ENCODE measurements at places on chromosomes 12 and 14.

DNA sequence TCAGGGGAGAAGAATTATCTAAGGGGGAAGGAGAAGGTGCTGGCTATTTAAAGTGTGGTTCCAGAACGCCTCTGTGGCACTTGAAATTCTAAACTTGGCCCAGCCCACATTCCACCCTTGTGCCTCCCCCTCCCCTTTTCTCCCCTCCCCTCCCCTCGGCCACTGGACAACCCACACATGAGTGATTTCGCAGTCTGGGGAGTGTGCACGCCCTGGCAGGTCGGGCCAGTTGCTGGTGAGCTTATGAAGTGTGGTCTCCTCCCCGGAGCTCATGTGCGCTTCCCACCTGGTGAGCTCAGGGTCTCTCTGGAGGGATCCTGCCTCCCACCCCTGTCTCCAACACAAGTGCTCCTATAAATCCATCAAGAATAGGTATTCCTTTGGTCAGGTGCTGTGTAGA, at the start of gene SLC6A13:
TSS of gene SLC6A13 (minus strand) at position 20 of the 400 bp plus-strand sequence. CDS start 2,784 bp downstream, outside the sequence.
- no peak for DNase-seq

GRCh38 chr12:24797901-24798300, 151.0 kb downstream of the BCAT1 start:
- no peak for DNase-seq

GRCh38 chr14:76908834-76909233, 82.6 kb downstream of the LRRC74A start:
- peak; percentile 54 for DNase-seq

DNA sequence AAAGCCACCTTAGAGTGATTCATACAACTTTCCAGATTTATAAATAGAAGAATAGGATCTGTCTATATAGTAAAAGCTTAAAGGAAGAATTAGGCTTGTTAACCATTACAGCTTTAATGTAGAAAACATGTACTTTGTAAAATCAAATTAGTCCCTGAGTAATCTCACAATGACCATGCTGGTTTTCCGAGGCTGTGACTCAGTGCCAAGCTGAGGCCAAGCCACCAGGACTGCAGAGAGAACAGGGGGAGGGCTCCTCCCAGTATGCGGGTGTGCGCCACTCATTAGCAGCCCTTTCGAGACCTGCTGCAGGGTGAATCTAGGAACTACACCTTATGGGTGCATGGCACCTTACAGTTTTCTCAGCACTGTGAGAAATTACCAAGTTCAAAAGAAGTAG, 167.0 kb downstream of the EFCAB11 start:
- DNase-seq, result no peak

DNA sequence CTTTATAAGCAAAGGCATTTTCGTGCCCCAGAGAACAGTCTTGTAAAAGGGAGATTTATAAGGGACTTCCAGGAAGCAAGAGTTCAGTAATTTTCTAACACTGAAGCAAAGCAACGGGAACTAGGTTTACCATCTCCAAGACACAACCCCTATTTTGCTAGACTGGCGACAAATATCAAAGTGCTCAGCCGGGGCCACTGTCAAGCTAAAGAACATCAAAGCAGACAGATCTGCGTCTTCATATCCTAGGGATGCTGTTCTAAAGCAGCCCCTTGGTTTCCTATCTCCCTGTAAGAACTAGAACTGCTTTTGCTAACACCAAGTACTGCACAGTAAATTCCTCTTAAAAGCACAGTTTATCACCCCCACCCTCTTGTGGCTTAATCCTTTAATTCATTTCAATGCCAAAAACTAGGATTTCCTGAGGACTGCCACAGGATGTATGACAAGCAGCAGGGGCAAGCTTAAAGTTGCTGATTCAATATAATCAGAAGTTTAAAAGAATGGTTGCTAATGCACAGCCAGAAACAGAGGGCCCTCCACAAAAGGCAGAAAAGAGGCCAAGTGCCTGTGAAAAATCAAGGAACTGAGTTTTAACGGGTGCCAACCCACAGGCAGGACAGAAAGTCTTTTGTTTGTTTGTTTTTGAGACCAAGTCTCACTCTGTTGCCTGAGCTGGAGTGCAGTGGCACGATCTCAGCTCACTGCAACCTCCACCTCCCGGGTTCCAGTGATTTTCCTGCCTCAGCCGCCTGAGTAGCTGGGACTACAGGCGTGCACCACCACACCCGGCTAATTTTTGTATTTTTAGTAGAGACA, 44.0 kb upstream of the ISM2 start:
- peak; percentile 8 for DNase-seq

DNA sequence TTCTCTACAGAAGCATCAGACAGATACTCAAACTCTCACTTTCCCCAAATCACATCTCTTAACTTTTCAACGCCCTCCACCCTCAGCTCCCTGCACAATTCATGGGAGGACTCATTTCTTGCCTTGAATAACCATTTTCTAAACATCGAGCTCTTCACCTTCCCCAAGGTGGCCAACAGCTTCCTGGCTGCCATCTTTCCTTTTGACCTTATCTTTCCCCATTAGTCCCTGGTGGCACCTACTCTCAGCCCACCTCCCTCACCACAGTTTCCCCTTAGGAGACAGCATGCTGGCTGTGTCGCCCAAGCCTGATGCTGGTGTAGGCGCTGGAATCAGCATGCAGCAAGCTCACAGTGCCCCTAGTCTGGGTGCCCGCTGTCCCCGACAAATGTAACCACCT, 8.4 kb upstream of the OAS1 start:
- DNase-seq, result no peak

DNA sequence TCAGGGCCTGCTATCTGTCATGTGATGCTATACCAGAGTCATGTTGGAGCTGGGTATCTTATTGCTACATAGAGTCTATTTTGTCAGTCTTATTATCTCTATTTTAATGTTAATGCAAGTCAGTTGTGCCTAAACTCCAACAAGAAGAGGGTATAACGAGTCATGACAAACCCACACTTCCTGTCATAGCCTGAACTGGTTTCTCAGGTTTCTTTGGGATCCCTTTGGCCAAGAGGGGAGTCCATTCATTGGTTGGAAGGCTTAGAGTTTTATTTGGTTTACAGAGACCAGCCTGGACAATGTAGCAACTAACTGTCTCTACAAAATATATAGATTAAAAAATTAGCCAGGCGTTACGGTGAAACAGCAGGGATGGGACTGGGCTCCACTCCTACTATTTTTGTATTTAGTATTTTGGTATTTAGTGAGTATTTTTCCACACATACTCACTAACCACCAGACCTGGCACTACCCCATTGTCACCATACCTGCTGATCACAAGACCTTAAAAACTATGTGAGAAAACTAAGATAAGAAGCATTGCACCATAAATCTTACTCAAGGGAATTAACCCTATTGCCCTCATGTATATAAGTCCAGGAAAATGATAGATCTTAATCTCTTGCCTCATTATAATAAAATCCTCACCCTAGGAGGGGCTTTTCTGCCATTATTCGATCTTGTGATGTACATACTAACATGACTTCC, 387.5 kb downstream of the IPO8 start:
- DNase-seq, result no peak

GRCh38 chr12:62934239-62934798, 631 bp downstream of the PPM1H start:
- DNase-seq, result peak; percentile 44

GRCh38 chr14:57078054-57078453, 190.7 kb downstream of the EXOC5 start:
- no peak for DNase-seq

DNA sequence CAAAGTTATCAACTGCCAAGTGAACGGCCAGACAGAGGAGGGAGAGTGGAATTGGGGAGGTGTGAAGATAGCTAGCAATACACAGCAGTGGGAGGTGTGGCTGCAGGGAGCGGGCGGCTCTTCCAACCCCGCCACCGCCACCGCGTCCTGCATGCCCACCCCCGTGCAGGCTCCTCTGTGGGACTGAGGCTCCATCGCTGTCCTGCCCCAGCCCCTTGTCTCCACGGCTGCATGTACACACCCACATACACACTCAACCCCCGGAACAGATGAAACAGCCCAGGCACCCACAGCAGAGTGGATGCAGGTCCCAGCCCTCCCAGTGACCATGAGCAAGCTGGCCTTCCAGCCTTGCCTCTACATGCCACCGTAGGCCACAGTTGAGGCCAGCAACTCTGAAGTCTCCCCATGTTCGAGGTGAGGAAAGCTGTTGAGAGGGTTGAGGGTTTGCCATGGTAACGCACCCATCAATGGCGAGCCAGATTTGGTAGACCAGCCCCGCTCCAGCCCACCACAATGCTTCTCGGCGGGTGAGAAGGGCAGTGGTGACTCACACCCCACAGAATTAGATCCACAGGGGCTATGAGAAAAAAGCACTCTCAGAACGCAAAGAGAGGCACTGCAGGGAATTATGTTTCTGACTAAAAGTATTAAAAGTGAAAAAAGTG, 39.3 kb downstream of the PITPNM2 start:
- DNase-seq, result no peak

DNA sequence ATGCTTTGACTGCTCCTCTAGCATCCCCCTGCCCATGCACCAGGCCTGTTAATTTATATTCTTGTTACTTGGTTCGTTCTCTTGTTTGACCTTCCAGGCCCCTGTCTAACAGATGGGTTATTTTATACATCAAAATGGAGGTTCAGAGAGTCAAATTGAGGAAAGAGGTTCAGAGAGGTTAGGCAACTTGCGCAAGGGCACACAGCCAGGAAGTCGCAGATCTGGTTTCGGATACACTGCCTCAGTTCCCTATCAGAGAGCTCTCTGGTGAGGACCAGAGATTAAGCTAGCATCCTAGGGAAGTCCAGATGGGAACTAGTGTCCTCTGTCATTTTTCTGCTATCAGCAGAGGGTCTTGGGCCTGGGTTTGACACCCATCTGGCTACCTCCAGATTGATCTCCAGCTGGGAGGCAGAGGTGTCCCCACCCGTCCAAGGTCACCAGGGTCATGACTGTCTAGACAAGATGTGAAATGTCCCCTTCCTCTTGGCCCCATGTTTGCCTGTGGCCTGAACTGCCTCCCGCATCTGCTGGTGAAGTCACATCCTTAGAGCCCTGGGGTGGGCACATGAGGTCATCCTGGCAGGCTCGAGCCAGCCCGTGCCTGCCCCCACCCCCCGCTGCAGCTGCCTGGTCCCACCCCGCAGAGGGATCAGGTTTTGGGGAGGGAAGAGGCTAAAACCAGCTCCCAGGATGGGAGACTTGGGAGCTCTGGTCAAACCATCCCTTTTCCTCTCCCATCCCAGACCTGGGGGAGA, 84.3 kb upstream of the NCOR2 start:
- DNase-seq, result no peak

DNA sequence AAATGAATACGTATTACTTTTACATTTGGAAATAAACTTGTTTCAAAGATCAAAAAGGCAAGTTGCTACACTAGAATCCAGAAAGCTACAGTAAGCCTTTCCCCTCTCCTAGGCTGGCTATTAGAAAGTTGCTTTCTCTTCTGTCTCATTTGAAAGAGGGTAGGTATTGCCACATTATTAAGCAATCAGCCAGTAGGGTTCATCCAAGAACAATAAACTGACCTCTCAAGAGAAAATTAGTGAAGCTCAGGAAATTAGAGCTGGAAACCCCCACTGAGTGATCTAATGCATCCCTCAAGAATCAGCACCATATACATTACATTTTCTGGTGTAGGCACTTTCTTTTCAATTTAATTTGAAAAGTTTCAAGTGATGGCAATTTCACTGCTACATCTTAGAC, 4.5 kb upstream of the TMEM233 start:
- DNase-seq, result peak; percentile 27

DNA sequence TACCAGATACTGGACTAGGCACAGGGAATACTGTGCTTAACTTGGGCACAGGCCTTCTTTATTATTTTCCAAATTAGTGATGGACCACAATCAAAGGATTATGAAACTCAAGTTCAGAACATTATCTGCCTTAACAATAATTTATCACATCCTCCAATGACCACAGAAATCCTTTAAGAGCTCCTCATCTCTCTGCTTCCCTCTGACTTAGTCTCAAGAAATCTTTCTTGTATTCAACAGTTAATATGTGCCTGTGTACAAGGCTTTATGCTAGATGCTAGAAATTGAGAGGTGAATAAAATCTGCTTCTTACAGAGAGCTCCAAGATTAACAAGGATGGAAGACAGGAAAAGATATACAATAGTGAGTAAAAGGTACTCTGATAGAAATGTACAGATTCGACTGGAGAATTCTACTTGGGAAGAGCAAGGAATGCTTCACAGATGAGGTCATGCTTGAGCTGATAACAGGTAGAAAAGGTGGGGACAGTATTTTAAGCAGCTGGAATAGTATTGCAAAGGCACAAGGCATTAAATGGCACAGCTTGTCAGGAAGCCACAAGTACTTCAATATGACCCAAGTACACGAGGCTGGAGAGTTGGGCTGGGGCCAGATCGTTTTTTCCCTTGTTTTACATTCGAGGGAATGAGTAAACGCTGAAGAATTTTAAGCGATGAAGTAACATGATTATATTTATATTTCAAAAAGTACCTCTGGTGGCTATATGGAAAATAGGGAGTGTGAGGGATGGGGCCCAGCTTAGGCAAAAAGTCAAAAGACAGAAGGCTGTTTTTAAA, 55.1 kb upstream of the ARID2 start:
- DNase-seq, result no peak

DNA sequence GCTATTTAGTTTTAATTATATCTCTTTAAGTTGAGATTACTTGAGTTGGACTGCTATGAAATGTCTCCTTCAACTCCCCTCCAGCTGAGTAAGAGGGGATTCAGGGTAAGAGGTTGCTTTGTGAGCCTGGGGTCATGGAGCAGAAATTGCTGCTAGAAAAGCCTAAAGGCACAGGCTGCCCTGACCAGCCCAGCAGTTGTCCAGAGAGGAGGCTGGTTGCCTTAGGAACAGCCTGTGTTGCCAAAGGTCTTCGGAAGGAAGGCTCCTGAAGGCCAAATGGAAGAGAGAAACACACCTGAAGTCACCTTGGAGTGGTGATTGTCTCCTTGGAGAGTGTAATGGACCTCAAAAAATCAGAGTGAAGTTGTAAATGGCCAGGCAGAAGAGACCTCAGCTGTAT, 235.5 kb upstream of the PDE3A start:
- DNase-seq, result no peak

DNA sequence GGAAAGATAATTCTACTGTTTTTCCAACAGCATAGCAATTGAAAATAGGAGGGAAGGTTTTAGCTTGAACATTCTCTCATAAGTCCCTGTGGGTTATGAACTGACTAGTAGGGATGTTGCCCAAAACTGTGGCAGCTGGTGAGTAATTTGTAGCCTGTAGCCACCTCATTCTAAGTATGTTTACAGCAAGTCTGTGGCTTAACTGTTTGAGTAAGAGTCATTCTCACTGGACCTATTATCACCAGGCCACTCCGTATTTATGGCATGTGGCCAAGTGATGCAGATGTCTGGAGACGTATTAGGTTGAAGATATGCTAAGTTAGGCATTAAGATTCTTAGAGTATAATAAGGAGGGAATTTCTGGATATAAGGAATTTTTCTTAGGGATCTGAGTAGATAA, 458.3 kb downstream of the ETNK1 start:
- DNase-seq, result no peak

Measured in inflammatory macrophage treated with lipopolysaccharide for 1 hour (primary cell).